IMR-90 (cell line): ENCODE measurements at places on chromosomes 4 and X.

DNA sequence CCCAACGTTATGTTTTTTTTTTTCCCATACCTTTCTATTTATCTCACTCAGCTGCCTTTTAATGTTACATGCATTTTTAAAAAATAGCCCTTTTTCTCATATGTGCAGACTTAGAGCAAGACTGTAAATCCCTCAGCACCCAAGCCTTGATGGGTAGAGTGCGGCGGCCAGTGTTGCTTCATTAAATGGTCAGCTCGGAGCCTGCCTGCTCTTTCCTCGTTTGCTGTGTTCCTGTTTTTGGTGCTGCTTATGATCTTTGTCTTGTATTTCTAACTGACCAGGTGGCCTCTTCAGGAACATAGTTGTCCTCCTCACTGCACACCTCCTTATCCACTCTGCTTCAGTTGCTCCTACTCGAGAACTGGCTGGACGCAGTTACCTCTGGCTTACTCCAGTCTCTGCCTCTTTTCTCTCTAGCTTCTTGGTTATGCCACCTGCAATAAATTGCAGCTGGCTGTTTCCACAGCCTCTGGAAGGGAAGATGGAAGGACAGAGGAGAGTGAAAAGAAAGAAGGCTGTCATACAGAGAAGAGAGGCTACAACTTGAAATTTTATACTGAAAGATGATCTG lies 10.7 kb downstream of the RBPJ start:
- DNase-seq = no peak

- DNase-seq = no peak
These were observed 33.7 kb downstream of the LAMTOR3 start for GRCh38 chr4:99860521-99860920.

- peak; percentile 33 for DNase-seq
These were observed 778 bp downstream of the CASP3 start for GRCh38 chr4:184648313-184649025.

DNA sequence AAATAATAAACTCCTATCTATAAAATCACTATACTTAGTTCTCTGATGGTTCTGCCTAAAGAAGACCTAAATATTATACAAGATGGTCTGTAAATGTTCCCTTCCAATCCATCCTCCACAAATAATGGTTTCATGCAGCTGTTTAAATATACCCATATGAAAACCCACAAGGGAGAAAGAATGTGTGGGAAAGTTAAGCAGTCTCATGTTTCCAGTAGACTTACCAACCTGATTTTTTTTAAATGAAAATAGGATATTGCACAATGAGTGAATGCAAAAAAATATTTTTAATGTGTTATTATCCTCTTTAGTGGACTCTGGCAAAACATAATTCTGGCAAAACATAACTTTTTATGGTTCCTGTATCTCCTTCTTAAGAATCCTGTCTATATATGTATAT lies 23.3 kb downstream of the CAMK2D start:
- DNase-seq = peak; percentile 83

DNA sequence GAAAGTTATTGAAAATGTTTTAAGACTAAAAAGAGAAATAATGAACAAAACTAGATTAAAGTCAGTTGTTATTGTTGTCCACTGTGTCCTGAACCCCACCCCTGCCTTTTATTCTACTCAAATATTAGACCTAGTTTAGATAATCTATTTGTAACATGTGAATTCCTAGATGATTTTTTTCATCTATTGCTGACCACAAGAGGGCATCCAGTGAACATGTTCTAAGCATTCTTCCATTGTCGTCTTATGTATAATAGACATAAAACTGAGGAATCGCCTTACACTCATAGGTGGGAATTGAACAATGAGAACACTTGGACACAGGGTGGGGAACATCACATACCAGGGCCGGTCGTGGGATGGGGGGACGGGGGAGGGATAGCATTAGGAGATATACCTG lies 36.4 kb upstream of the HPRT1 start:
- DNase-seq = peak; percentile 47
